ENCODE measurements at places on chromosomes 6 and 20.
A peak's percentile ranks its signal among the peaks of the same experiment; 100 is the strongest.

DNA sequence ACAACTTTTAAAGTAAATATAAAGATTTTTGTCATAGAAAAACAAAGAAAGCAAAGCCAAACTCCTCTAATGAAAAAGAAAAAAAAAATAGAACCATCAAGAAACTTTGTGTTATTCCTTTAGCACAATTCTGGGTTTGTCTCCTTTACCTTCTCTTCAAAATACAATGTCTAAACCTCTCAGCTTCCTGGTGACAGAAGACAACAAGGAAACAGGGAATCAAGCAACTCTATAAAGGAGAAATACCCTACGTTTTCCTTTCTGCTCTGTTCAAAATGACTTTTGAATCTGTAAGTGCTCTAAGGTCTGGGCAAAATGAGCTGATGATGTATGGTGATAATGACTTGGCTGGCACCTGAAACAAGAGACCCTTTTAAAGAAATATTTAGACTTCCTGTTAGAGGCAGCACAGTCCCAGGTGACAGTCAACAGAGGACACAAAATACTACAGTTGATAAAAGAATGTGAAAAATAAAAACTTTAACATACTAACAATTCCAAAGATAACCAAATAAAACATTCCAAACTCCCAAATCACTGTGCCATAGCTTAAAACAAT lies 101.4 kb downstream of the PRDM1 start:
- DNase-seq: no peak

- peak; percentile 31 for DNase-seq
Observed at GRCh38 chr6:134288538-134289203, 29.2 kb downstream of the SGK1 start.

- DNase-seq: no peak
Observed at GRCh38 chr6:48087448-48087847, 23.5 kb downstream of the PTCHD4 start.

- DNase-seq: no peak
Observed at GRCh38 chr6:139336488-139336887, 38.0 kb downstream of the CITED2 start.

DNA sequence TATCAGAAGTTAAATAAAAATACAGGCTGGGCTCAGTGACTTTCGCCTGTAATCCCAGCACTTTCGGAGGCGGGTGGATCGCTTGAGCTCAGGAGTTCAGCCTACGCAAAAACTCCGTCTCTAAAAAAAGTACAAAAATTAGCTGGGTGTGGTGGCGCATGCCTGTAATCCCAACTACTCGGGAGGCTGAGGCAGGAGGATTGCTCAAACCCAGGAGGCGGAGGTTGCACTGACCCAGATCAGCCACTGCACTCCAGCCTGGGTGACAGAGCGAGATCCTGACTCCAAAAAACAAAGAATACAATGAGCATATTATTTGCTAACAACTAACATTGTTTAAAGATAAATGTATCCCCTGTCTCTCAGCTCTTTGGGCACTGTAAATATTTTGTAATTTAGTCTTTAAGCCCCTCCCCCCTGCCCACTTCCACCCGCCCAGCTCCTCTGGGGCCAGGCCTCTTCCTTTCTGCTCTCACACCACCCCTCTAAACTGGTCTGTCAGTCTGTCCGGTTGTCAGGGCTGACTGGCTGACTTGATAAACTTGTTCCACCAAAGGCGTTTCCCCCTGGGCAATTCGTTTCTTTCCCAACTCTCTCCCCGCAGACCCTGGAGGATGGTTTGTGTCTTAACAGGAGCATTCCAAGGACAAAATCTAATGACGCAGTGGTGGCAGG lies 62.4 kb upstream of the QKI start:
- DNase-seq: no peak

DNA sequence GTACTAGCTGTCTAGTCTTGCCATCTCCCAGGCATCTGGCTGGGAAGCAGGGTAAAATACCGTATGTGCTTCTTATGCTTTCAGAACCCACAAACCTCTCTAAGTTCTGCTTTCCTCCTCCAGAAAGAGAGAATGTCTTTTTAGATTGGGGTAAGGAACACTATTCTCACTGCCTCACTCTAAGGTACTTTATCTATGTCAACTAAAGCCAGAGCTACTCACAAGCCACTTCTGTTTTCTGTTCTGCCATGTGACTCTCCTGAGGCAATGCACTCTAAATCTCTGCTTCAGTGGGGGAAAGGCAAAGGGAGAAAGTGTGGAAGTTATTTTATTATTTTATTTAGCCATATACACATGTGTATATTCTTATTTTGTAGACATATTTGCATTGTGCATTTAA lies 15.6 kb downstream of the MEP1A start:
- no peak for DNase-seq

DNA sequence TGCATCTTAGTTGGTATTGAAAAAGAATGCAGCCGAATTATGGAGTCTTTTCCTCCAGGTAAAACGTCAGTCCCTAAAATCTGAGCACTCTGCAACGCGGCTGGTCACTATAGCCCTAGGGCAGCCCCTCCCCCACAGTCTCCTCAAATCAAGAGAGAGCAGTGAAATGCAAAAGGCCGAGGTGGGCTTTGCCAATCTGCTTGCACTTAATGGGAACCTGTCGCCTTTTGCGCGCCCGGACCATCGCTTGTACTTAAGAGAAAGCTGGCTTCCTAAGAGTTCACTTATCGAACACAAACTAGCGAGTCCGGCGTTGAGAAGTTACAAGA lies 447 bp downstream of the MCM3 start:
- no peak for DNase-seq

GRCh38 chr6:159427771-159428170 lies 258.6 kb downstream of the FNDC1 start:
- DNase-seq: no peak

Measured in germinal center (tissue), 1 donor.